ENCODE measurements at places on chromosomes 6 and 20. TPM values are rescaled to one million over a fixed set of nuclear protein-coding genes. Genes with fewer than 3 reads are reported as not detected.

Gene EFCAB8
- not detected for total RNA-seq

Gene SCAND1
- total RNA-seq, result 14.8 TPM

Gene PGC
- 0.49 TPM for total RNA-seq

Gene ZNF165
- 0.49 TPM for total RNA-seq

Gene NNAT
- total RNA-seq, result 345 TPM

Measured in temporal lobe (tissue), 4 donors.